DMS53 (cell line): ENCODE measurements at places on chromosomes 2 and 18.
A peak's percentile ranks its signal among the peaks of the same experiment; 100 is the strongest.

DNA sequence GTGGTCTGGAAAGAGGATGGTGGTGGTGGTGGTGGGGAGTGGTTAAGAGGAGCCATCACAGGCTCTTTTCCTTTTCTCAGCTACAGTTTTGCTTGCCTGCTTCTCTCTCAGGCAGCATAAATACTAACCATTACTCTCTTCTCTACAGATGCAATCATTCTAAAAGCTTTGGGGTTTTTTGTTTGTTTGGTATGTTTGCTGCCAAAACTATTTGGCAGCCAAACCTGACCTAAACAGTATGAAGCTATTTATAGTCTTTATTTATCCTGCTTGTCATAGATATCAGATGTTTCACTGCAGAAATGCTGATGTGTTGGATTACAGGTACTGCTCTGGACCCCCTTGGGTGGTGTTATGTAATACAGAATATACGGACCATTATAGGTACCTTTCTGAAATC is 15.3 kb downstream of the SIX3 start:
- DNase-seq, result no peak

- DNase-seq, result no peak
Observed at GRCh38 chr2:105181282-105181681, 60.3 kb upstream of the GPR45 start.

DNA sequence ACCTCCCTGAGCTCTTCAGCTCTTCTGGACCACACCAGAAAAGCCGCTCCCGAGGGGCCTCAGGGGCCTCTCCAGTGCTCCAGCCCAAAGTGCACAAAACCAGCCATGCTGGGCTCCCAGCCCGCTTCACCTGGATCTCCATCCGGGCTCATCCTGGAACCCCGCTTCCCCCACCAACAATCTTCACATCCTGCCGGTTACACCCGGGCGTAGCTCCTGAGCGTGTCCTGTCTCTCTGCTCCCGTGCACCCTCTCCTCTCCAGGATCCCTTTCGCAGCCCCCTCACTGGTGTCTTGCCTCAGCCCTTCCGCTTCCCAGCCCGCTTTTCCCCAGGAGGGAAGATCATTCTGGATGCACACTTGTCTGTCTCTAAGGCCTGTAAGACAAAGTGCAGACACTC is 123.7 kb upstream of the GLI2 start:
- DNase-seq, result no peak

- peak; percentile 38 for DNase-seq
Observed at GRCh38 chr18:25737710-25738311, 352.6 kb downstream of the SS18 start.

DNA sequence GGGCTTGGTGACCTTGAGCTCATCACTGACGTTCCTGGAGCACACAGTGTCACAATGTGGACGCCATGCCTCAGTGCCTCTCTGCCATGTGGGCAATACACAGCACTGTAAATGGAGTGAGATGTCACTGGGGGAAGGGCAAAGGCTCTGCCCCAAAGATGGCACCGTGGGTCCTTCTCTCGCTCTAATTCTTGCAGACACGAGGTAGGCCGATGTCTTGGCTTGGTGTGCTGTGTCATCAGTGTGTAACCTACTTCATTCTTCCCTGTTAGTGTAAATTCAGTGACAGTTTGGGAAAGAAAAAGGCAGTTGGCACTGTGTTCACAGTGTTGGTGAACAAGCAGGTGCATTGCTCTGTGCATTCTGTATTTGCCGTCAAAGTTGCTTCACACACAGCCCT is 309.3 kb upstream of the MYT1L start:
- no peak for DNase-seq

DNA sequence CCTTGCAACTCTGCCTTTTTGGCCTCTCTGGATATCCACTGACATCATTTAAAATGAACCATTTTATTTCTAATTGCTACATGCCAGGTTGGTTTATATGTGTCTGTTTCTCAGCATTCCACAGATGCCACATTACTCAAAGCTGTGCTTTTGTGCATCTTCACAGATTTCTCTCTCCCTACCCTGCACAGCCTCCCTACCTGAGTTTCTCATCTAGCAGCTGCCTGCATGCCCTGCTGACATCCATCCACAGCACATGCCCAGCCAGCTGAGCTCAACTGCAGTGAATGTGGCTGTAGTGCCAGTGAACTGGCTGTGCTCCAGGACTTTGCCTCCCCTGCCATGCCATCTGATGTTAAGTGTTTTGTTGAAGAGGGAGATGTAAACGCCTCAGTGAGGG is 44.5 kb downstream of the PKP4 start:
- DNase-seq, result peak; percentile 39

GRCh38 chr2:102510791-102511575 is 38.0 kb downstream of the SLC9A4 start:
- no peak for DNase-seq

DNA sequence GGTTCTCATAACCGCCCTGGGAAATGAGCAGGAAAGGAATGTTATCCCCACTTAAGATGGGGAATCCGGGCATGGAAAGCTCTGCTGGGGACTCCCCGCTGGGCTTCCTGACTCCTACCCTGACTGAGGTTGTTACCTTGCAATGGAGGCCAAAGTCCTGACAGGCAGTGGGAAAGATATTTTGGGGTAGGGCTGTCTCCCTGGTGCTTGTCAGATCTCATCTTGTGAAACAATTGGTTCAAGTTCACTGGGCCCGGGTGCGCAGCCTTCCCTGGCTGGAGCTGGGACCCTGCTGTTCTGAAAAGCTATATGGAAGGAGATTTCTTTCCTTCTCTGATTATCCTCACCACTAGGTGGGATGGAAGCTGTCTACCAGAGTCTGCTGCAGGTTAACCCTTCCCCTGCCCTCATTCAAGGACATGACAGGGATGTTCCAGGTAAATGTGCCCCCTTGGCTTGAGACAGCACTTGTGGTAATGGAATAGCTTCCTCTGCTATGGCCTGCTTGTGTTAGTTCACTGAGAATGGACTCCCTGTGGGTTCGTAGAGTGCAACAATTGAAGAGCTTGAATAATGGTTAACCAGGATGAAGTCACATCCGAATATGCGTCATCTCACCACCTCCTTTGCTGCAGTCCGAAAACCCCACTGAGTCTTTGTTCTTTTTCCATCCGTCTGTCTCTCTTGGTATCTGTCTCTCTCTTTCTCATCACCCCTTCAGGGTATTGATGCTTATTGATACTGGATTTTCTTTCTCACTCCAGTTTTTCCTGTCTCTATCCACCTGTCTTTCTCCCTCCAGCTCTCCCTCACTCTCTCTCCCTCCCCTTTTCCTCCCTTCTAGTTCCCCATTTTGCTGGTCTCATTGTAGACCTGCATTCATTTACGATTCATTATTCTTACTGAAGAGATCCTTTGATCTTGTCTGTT is 67.8 kb upstream of the EPAS1 start:
- DNase-seq, result peak; percentile 95

DNA sequence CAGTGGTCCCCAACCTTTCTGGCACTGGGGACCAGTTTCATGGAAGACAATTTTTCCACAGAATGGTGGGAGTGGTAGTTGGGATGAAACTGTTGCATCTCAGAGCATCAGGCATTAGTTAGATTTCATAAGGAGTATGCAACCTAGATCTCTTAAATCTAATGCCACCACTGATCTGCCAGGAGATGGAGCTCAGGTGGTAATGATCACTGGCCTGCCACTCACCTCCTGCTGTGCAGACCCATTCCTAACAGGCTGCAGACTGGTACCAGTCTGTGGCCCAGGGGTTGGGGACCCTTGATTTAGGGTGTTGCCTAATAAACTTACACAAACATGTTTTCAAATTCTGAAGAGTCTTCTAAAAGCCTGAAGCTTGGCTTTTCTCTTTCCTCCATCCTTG is 261.3 kb downstream of the CDH19 start:
- peak; percentile 31 for DNase-seq

- DNase-seq, result no peak
Observed at GRCh38 chr2:208042450-208042849, 17.1 kb upstream of the PLEKHM3 start.

GRCh38 chr2:12694990-12695774 is 21.6 kb upstream of the TRIB2 start:
- DNase-seq, result no peak

GRCh38 chr2:146624430-146625160 is 1220.2 kb upstream of the ACVR2A start:
- no peak for DNase-seq

DNA sequence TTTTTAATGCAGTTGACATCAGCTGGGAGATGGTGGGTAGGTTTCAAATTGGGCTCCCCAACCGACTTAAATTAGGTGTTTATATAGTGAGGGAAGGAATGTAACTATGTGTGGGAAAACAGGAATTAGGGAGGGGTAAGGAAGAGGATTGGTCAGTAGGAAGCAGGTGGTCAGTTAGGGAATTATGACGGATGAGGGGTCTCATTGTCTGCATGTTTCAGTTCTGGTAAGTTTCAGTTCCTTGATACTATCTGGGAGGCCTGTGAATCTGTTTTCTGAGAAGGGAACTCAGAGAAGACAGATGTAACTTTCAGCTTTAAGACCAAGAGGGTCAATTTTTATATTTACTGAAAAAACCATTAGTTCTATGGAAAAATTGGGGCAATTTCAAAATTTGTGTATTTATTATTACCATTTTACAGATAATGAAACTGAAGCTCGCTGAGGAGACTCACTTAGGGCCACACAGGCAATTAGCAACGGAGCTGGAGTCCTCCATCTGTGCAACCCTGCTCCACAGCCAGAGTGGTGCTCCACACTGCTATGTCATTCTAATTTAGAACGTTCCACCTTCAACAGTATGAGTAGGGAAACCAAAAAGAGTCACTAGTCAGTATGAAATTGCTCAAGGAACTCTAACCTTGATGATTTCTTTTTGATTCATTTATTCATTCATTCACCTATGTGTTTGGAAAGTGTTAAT is 36.0 kb upstream of the CCDC195 start:
- no peak for DNase-seq

DNA sequence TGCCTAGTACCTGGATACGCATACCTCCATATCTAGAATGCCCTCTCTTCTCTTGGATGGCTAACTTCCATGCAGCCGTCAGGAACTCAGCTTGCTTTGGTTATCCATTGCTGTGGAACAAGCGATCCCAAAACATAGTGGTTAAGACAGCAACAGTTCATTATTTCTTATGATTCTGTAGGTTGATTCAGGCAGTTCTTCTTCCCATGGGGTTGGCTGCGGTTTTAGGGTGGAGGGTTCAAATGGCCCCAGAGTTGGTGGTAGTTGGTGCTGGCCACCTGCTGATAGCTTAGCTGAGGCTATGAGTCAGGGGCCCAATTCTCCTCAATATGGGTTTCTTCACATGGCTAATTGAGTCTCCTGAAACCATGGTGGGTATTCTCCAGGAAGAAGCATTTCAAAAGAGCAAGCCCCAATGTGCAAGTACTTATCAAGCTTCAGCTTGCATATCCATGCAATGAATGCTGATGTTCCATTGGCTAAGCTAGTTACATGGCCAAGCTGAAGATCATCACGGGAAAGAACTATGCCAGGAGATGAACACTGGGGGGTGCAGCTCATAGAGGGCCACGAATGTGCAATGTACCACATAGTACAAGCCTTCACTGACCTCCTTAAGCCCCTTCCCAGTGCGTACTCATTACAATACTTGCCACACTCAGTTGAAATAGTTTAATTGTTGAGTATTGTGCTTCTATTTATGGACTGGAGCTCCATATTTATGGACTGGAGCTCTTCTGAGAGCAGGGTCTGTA is 10.0 kb upstream of the RHOB start:
- DNase-seq, result no peak

DNA sequence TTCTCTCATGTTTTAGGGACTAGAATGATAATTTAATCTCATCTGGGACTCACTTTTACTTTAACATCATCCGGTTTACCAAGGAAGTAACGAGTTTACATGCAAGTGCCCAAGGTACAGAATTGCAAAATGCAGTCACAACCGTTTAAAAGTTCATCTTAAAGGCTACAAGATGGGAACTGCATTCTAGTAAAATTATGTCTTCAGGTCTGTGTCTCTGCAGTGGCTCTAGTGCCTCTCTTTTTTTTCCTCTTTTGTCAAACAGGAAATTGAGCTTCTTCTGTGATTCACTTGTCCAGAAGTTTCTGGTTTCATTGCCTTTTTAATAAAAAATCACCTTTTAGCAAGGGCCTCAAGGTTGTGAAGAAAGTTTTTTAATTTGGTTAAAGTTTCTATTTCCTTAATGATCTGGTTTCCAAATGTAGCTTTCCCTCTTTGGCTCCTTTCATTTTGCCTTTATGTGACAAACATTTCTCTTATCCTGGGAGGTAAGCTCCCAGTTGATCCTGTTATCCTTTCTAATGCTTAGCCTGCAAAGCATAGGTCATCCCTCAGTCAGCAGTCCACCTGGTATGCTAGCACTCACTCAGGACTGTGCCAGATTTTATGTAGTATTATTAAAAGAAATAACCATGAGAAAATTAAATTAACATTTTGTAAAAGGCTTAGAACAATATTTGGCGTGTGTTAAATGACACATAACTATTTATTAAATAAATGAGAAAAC is 2.4 kb downstream of the GLS start:
- DNase-seq, result peak; percentile 20

DNA sequence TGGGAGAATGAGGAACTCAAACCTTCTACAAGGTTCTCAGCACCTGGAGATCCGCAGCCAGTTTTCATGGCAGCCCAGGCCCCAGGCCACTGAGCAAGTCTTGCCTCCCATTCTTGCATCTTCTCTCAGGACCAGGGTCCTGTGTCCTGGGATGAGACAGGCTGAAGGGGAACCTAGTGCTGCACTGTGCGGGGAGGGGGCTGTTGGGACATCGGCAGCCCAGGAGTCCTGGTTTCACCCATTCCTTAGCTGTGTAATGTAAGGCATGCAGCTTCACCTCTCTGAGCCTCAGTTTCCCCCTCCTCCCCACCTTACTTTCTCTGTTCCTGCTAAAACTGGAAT is 43.9 kb downstream of the TNS1 start:
- no peak for DNase-seq

DNA sequence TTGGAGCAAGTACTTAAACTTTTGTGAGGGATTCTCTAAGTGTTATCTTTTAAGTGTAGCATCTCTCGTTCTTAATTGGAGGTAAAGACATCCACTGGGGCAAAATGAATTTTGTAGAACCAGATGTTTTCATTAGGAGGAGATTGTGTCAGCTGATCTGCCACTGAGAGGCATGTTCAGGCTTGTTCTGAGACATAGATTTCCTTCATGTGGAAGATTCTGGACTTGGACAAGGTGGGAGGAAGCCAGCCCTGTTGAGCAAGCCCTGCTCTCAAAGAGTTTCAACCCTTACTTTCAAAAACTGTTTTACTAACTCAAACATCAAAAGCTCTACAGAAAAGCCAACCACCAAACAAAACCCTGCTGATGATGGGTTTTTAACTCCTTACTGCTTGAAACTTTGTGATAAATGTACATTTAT is 6.5 kb downstream of the MAP4K4 start:
- no peak for DNase-seq

GRCh38 chr2:8586457-8587051 is 95.3 kb upstream of the ID2 start:
- DNase-seq, result no peak

DNA sequence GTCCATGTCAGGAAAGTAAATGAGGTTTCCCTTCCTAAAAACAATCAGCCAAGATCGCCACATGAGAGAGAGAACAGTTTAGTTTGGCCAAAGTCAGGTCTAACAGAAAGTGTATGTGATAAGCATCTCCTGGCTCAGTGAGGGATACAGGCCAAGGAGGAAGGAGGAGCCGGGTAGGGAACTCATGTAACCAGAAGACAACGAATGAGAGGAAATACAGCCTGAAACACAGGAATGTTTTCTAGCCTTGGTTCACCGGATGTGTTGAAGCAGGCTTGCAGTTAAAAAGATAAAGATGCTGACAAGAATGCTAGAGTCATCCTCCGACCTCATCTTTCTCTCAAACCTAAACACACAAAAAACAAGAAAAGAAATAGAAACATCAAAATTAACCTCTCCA is 283.9 kb upstream of the SIX2 start:
- no peak for DNase-seq
